ENCODE measurements at places on chromosomes 5 and 9.

DNA sequence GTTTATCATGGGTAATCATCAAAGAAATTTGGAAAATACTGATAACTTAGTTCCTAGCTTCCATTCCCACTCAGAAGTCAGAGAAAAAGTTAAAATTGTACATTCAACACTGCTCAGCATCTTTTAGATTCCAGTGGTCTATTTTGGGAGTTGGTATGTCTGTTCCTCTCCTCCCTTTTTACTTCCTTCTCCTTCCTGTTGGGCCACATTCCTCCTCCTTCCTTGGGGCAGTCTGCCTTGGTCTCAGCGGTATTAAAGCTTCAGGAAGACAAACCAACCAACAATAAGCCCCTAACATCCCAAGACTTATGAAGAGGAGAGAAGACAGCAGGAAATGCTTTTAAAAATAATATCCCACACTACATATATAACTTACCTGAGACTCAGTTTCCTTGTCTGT is 49.9 kb upstream of the SSBP2 start:
- no peak for DNase-seq

- DNase-seq = no peak
Observed at GRCh38 chr5:151925340-151925739, 689 bp upstream of the GLRA1 start.

DNA sequence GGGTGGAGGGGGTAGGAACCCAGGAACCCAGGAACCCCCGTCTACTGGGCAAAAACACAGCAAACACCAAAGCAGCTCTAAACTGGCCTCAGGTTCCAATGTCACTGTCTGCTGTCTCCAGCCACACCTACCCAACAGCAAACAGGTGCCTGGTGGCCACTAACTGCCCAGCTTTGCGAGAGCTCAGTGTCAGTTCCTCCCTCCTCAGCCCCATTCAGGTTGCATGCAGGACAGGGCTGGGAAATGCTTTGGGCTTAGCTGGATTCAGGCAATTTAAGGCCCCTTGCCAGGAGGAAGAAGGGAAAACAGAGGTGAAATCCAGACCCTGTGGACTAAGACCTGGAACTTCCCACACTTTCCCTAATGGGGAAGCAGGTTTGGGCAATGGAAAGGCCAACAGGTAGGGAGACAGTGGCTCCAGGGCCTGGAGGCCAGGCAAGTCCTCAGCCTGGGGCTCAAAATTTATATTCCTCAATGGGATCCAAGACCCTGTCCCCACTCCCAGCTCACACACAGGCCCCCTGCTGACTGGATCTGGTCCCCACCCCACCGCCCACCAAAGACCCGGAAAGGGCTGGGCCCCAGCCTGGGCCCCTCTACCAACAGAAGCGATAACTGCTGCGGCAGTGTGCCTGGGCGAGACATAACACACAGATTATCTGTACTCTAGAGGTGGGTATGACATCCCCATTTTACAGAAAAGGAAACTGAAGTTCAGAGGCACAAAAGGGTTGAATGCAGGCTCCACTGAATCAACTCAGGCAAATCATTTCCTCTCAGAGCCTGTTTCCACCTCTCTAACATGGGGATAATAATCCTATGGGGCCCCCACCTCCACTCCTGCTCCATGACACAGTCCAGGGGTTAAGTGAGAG is 3.5 kb downstream of the EEIG1 start:
- DNase-seq = no peak

- no peak for DNase-seq
Observed at GRCh38 chr9:116080561-116080960, 73.0 kb upstream of the PAPPA start.

GRCh38 chr9:69357030-69357775 is 32.2 kb downstream of the ENTREP1 start:
- DNase-seq = no peak

DNA sequence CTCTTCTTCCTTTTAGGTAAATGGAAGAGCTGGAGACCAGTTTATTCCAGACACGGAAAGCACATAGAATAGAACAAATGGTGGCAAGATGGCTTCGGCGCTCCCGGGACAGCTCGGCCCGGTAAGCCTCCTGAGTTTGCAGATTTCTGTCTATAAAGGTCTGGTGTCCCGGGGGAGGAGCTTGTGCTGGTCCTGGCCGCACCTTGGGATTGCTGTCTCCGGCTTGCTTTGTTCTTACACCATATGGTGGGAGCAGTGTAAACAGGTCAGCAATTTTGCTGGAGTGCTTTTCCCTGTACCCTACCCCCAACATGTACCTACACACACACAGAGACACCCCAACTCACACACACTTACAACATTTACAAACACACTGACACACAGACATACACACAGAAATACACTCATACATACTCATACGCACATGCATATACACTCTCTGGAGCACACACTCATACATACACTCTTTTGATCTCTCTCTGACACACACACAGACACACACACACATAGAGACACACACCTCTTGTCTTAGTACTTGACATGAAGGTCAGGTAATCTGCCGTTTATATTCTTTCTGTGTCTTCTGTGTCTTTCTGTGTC is 42.0 kb downstream of the FRMPD1 start:
- no peak for DNase-seq

DNA sequence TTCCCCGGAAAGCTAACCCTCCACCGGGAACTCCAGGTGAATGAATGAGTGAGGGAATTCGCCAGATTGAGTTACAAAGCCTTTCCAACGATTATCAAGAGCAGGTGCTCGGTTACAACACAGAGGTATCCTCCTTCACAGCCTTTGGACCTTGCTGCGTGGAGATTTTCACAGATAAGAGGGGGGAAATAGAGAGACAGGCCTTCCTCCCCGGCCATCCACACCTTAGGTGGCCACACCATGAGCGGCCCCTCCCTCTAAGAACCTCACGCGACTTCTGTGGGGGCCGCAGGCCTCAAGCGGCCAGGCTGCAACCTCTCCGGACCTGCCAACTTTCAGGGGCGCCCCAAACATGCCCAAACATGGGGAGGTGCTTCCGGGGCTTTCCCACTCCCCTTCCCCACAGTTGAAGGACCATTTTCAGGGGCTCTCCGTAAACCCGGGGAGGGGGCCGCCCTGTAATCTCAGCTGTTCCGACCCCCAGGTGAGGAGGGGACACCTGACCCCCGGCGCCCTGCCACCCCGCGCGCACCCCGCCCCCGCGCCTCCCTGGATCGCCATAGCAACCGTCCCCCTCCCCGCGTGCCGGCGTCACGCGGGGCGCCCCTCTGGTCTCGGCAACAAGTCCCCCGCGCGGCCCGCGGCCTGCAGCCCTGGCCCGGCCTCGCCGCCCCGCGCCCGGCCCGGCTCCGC is 603 bp downstream of the DENND1A start:
- DNase-seq = no peak

DNA sequence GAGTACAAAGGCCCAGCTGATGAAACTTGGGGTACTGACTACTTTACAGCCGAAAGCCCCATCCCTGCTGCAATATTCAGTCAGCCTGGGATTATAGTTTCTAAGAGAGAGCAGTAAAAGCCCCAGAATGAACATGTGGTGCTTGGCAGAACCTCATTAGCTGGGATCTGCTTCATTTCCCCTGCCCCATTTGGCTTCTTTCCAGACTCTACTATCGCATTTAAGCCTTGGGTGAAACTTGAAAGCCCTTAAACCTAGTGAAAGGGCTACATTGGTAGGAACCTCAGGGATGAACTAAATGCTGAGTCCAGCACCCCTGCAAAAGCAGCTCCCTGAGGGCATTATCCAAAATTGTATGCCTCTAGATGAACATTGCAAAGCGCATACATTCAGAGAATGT is 631.1 kb downstream of the ACTL7B start:
- DNase-seq = no peak

GRCh38 chr5:132411304-132412013 is 41.9 kb downstream of the SLC22A5 start:
- no peak for DNase-seq

- DNase-seq = no peak
Observed at GRCh38 chr5:23305055-23305454, 202.4 kb upstream of the PRDM9 start.

GRCh38 chr5:30749971-30750370 is 443.5 kb upstream of the CDH6 start:
- DNase-seq = no peak

GRCh38 chr5:10521466-10522223 is 42.2 kb upstream of the ANKRD33B start:
- no peak for DNase-seq

Measured in renal pelvis (tissue), 12 donors.